ENCODE measurements at places on chromosomes 3 and 15.

GRCh38 chr3:41317718-41318117 is 118.4 kb downstream of the CTNNB1 start:
- peak; percentile 19 for DNase-seq

DNA sequence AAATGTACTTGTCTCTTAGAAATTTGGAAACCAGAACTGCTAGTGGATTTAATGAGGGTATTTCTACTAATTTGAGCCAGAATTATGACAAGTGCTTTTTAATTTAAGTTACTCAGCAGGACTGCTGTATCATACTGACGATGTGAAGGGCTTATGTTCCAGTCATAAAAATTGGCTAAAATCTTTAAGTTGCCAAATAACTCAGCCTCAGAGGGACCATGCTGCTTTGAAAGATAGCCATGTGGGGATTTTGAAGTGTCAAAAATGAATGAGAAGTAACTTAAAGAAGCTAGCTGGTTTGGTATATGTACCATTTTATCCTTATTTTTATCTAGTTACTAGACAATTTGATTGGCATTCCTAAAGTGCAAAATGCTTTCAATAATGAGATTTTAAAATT is 545.0 kb downstream of the DIPK2A start:
- DNase-seq: no peak

GRCh38 chr3:31370681-31371080 is 162.0 kb upstream of the STT3B start:
- no peak for DNase-seq

DNA sequence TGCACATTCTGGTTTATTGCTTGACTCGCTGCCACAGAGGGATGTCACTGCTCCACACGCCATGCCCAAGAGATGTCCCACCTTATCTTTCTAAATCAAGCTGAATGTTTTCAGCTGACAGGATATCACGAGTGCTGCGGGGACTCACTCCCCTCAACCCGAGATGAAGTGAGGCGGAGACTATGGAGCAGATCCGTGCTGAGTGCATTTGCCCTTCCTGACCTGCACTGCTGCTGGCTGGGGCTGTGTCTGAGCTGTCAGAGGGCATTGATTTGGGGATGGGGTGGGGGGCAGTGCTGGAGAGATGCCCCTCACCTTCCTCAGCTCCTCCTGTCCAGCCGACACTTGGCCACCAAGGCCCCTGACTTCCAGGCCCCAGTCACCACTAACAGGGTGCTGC is 40.5 kb upstream of the CSPG4 start:
- DNase-seq: no peak

DNA sequence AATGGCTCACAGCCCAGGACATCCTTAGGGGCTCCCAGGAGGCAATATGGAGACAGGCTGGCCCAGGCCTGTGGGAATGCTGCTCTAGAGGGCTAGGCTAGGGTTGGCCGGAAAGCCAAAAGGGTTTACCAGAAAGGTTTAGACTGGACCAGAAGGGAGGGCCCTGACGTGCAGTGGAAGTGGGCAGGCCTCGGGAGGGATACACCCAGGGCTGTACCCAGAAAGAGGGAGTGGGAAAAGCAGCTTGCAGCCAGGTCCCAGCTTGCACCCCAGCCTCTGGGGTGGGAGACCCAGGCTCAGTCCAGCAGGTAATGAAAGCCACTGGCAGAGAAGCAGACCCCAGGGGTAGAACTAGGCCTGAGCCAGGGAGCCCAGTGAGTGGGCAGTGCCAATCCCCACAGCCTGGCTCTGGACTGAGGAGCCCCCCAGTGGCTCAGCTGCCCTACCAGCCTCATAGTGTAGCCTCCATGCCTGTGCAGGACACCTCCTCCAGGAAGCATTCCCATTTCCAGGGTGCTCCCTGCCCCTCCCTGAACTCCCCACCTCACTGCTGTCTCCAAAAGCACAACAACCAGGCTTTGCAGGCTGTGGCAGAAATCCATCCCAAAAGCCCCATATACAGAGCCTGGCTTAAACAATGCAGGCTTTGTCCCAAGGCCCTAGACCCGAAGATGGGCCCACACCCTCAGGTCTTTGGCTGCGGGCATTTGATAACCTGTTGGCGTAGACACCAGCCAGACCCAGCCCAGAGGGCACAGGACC is 3.5 kb downstream of the GORASP1 start:
- DNase-seq: no peak

DNA sequence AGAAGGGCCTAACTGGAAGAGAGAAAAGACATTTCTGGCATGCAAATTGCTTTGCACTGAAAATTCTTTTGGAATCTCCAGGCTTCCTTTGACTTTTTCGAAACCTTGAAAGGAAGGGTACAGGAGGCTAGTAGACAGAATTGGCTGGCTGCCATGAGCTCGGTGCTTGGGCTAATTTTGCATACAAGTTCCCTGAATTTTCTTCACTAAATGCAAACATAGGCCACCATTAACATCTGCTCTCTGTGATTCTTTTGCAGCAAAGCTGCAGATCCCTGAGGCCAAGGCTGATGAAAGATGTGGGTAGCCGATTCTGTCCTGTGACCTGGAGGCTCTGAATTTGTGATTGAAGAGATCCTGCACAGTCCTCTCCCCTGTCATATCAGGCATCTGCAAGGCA is 247.8 kb upstream of the MCTP2 start:
- DNase-seq: no peak

DNA sequence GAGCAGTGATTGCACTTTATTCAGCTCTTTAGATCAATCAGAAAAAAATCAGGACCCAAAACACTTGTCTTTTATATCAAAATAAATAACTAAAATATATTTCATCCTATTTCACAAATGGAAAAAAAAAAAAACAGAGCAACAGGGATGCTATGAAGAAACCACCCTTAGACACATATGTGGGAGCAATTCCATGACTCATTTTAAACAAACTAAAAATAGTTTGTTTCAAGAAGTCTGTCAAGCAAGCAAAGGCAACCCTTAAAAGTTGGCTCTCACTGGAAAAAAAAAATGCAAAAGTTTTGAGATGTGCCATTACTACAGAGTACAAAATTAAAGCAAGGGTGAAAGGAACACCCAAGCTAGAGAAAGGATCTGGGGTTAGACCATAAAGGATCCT is 5.7 kb downstream of the ATP13A3 start:
- DNase-seq: no peak

DNA sequence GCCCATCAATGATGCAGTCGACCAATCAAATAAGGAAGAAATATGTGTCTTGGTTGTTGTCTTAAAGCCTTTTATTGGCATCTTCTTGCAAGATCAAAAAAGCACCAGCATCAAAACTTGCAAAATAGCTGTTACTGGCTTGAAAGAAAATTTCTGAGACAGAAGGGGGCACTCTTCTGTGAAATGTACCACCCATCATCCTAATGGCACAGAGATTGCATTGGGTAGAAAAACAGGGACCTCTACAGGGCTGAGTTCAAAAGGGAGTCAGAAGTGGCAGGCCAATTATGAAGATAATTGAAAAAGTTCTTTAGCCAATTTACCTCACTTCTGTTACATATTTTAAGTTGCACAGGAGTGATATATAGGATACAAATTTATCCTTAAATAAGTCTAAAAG is 122.3 kb upstream of the GPR149 start:
- no peak for DNase-seq

DNA sequence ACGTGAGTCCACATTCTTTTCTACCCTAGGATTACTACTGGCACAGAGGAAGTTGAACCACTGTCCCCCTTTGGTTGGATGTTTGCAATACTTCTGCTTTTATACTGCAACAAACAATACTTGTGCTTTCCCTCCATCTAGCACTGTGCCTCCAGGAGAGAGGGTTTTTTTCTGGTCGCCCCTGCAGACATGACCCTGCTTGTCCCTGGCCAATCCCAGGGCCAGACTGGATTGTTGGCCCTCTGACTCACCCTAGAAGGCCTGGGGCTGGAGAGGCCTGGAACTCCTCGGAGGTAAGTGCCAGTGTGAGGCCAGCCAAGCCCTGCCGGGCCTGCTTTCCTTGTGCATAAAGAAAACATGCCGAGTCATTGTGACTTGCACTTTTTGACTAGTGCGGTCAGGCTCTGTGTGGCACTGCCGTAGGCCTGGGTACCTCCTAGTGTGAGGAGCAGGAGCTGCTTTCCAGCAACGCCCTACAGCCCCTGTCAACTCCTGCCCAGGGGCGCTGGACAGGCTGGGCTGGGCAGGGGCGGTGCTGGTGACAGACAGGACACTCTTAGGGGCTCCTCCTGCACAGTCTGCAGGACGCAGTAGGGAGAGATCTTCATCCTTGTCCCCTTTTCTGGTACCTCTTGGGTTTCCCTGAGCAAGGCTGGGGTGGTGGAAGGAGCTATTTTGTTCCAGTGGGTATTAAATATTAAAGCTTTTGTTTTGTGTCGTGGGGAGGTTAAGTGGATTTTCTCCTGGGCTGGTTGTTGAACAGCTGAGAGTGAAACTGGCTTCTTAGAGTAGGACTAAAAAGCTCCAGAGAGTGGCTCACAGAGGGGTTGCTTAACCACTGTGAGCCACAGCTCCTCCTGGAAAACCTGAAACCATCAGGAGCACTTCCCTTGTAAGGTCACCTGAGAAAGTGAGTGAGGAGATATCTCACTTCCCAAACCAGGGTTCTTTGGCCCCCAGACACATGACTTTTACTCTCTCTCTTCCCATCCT is 14.4 kb upstream of the TKT start:
- DNase-seq: peak; percentile 91

DNA sequence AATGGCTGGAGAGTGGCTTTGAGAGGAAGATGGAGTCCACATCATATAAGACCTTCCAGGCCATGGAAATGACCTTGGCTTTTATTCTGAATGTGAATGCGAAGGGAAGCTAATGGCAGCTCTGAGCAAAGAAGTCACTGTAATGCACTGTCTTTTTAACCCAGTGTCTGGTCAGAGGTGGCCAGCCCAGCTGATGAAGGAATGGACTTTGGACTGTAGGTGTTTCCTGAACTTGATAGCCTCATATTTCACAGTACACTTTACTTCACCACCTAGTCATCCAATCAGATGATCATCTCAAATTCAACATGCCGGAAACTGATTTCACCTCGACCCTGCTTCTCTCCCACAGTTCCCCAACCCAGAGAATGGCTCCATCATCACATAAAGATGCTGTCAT is 33.4 kb downstream of the DCLK3 start:
- DNase-seq: no peak

DNA sequence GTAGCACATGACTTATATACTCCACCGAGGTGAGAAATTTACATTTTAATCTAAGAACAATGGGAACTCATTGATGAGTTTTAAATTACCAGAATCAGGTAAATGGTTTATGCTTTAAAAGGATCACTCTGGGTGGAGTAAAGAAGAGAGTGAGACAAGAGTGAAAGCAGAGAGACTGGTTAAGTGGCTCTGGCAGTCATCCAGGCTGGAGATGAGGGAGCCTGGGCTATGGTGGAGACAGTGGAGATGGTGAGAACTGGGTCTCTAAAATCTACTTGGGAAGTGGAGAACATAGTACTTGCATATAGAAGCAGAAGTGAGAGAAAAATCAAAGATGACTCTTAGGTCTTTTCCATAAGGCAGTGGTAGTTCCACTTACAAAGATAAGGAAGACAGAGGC is 37.1 kb upstream of the SLC25A36 start:
- no peak for DNase-seq

DNA sequence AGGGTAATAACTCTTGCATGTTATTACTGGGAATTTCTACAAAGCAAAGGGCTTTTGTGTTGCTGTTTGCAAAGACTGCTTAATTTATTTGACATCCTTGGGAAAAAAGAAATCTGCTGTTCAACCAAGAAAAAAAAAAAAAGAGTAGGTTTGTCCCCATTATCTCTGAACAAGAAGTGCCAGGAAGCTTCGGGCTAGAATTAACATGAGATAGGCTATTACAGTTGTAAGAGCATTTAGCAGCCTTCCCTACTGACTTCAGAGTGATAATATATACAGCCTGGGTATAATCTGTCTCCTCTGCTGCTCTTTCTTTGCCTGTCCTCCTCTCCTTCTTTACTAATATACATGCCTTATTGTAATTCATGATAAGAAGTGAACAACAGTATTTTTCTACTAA is 23.3 kb upstream of the CHMP2B start:
- DNase-seq: no peak

- no peak for DNase-seq
Observed at GRCh38 chr3:39025222-39025970, 26.3 kb downstream of the SCN11A start.
